ENCODE measurements at places on chromosomes 7 and 10.

- DNase-seq: no peak
These were observed 28.4 kb downstream of the GLI3 start for GRCh38 chr7:42208572-42208971.

GRCh38 chr10:98353170-98353569 lies 61.8 kb downstream of the PYROXD2 start:
- DNase-seq: no peak

DNA sequence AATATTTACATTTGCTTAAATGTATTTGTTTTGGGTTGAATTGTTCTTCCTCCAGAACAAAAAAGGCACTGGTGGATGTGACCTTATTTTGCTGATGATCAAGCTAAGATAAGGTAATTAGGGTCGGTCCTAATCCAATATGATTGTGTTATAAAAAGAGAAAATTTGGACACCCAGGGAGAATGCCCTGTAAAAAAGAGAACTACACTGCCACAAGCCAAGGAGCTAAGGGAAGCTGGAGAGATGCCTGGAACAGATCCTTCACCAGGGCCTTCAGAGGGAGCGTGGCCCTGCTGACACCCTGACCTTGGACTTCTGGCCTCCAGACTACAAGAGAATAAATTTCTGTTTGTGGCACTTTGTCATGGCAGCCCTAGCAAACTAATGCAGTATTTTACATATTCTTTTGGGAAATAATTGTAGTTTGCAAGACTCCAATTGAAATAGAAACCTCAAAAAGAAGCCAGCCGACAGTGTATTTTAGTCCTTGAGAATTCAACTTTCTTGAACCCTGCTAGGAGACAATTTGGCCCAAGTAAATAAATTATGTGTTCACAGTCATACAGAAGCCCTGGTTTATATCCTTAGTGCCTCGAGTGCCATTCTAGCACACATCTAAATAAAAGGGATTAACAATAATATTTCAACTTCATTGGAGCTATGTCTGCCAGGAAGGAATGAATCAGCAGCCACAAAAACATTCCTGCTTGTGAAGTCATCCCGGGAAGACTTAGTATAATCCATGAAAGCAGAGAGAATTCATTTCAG lies 164.6 kb downstream of the PKD1L1 start:
- DNase-seq: no peak

GRCh38 chr10:106997721-106998120 lies 166.8 kb downstream of the SORCS1 start:
- DNase-seq: no peak

DNA sequence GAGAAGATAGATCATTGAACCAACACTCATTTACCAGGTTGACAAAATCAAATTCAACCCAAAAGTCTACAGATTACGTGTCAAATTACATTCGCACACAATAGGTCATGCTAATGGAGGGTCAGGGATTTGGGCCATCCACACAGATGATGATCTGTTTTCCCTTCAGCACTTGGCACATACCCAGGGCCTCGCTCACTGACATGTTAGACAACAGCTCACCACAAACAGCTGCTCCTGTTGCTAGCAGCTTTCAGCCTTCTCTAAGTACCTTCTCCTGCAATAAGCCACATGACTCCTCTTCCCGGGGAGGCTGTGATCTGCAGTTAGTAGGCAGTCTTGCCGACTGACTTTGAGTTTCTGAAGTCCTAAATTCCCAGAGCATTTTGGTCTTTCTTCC lies 18.4 kb downstream of the NKX2-3 start:
- no peak for DNase-seq

DNA sequence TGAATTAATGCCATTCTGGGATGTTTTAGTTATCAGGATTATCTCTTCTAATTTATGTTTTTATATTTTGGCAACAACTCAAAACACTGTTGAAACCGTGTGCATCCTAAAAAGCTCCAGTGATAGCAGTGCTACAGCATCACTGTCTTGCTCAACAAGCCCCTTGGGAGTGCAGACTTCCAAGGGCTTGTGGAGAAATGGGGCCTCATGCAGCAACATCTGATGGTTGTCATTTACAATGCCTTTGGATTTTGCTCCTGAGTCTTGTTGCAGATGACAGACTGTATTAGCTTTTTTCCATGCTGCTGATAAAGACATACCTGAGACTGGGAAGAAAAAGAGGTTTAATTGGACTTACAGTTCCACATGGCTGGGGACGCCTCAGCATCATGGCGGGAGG lies 515.4 kb downstream of the NEBL start:
- no peak for DNase-seq

- no peak for DNase-seq
These were observed 243.5 kb downstream of the ADK start for GRCh38 chr10:74394416-74394969.

- DNase-seq: no peak
These were observed 302.0 kb upstream of the LYZL1 start for GRCh38 chr10:28986856-28987255.

GRCh38 chr7:137441451-137441850 lies 97.9 kb upstream of the PTN start:
- DNase-seq: no peak

- DNase-seq: no peak
These were observed 228.7 kb downstream of the SKIDA1 start for GRCh38 chr10:21296575-21297355.

DNA sequence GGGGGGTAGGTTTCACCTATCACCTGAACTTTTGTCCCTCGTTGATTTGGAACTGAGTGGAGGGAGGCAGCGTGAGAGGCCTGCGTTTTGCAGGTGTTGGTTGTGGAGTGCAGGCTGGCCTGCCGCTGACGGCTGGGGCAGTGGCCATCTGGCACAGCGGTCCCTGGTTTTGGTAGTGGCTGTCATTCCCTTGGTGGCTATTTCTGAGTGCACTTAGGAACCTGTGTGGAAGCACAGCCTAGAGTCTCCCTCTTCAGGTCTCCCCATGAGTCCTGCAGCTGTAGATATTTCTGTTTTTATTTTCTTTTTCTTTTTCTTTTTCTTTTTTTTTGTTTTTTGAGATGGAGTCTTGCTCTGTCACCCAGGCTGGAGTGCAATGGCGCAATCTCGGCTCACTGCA lies 129.2 kb downstream of the CUL2 start:
- no peak for DNase-seq

DNA sequence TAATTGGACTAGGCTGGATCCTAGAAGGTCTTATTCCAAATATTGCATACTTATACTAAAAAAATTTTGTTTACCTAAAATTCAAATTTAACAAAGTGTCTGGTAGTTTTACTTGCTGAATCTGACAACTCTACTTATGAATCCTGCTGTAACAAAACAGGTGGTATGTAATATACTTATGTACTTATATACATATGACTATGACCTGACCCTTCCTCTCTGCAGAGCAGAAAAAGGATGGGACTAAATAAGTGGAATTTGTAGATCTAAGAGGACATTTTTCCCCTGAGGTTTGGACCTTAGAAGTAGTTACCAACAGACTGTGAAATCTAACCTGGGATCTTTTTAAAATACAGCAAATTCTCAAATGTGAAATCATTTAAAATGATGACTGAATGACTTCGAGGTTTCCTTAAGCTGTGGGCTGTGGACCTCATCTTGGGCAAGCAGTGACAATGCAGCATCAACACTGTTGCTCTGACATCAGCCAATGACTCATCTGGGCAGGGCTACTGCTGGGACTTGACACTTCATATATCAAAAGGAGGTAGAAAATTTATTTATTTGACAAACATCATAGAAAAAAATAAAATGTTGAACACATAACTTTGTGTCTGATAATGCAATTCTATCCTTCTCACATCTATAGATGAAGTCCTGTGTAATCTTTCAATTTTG lies 73.6 kb downstream of the RELN start:
- DNase-seq: no peak

GRCh38 chr7:33982425-33982786 lies 77.1 kb downstream of the BMPER start:
- no peak for DNase-seq

GRCh38 chr7:14793151-14793550 lies 109.4 kb downstream of the DGKB start:
- no peak for DNase-seq

DNA sequence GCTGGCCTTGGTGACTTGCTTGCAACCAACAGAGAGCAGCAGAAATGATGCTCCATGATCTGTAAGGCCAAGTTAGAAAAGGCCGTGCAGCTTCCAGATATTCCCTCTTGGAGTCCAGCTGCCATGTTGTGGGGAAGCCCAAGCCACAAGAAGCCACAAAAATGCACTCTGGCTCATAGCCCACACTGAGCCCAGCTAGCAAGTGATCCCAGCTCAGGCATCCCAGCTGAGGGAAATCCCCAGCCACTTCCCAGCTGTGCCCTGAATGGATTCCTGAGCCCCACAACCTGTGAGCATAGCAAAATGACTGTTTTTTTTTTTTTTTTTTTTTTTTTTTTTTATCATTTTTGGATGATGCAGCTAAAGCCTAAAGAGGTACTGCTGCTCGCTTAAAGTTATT lies 11.1 kb upstream of the SDK1 start:
- DNase-seq: no peak

DNA sequence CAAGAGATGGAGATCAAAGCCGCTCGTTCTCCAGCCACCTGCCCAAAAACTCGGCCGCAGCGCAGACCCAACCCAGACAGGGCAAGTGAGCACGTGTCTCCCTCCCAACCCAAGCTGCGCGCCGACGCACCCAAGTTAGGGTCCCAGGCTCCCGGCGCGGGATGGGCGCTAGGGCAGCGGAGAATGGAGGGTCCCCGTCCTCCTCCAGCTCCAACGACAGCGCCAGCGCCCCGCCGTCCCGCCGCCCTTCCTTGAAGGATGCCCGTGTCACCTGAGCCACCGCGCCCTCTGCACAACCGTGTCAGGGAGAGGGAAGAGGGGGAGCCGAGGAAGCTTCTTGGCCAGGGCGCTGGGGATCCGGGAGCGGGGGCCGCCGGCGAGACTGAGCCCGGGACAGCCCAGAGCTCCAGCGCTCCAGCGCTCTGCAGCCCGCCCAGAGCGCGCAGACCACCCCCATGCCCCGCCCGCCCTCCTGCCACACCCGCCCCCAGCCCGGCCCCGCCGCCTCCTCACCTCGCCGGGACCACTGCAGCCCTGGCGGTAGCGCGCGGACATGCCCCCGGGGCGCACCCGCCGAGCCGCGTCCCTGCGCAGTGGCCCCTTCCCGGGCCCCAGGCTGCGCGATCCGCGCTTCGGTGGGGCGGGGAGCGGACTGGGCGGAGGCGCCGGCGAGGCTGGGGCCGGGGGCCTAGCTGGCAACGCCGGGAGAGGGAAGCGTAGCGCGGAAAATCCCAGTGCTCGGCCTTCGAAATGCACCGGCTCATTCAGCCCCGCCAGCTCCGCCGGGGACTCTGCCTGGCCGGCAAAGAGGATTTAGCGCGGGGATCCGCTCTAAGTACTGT lies at the start of gene SLC16A12:
Gene SLC16A12, minus strand, starts transcription at position 424 of the 842 bp plus-strand sequence. CDS start 73,016 bp downstream, outside the sequence.
- DNase-seq: no peak

- no peak for DNase-seq
These were observed 165.0 kb upstream of the ASAH2 start for GRCh38 chr10:50416181-50416824.

DNA sequence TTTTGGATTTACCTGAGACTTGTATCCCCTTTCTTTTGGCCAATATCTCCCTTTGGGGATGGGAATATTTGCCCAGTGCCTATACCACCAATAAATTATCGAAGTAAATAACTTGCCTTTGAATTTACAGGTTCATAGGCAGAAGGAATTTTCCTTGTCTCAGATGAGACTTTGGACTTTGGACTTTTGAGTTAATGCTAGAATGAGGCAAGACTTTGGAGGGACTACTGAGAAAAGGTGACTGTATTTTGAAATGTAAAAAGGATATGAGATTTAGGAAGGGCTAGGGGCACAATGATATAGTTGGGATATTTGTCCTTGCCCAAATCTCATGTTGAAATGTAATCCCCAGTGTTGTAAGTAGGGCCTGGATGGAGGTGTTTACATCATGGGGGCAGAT lies 384.5 kb upstream of the GHITM start:
- no peak for DNase-seq

DNA sequence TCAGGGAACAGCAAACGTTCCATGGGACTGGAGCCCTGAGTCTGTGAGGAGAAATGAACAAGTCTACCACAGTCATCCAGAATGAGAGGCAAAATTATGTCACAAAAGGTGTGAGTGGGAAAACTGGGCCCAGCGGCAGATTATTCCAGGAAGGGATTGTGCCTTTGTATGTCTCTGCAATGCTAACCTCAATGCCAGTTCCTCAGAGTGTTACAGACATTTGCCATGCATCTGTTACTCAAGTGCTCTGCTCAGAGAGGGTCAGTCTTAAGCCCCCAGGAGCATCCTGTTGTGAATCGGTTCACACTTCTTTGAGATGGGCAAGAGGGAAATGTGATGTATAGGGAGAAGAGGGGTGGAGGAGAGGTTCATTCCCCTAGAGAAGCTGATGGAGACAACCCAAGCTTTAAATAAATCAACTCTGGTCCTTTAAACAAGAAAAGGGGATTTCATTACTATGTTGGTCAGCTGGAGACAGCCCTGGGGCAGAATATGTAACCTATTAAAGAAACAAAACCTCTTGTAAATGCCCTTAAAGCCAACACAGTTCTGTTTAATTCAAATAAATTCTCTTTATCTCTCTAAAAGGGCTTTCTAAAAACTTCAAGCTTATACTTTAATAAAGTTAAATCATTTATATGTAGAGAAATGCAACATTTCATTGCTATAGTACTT lies 85.9 kb upstream of the GRB10 start:
- DNase-seq: no peak

DNA sequence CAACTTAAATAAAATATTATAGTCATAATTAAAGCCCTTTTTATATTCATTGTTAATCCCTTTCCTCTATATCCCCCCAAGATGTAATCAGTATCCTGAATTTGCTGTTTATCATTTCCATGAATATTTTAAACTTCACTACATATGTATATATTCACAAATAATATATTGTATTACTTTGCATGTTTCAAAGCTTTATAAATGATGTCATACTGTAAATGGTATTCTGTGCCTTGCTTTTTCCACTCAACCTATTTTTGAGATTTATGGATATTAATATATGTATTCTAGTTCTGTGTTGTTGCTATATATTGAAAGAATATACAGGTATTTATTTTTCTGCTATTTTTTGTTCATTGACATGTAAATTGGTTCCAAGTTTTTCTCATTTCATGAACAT lies 173.1 kb downstream of the CCDC71L start:
- no peak for DNase-seq

- no peak for DNase-seq
These were observed 389.1 kb upstream of the ANKRD30A start for GRCh38 chr10:36736311-36736710.

GRCh38 chr7:135661311-135662122 lies 797 bp upstream of the STMP1 start:
- DNase-seq: no peak

- no peak for DNase-seq
These were observed 27.8 kb upstream of the WDFY4 start for GRCh38 chr10:48656914-48657305.

GRCh38 chr7:45575501-45576248 lies 1.5 kb downstream of the ADCY1 start:
- no peak for DNase-seq

Data from CD4-positive, alpha-beta T cell (primary cell).